ENCODE measurements at places on chromosomes 3 and 15.

GRCh38 chr3:159727506-159727905, 261.1 kb upstream of the IL12A start:
- no peak for DNase-seq

DNA sequence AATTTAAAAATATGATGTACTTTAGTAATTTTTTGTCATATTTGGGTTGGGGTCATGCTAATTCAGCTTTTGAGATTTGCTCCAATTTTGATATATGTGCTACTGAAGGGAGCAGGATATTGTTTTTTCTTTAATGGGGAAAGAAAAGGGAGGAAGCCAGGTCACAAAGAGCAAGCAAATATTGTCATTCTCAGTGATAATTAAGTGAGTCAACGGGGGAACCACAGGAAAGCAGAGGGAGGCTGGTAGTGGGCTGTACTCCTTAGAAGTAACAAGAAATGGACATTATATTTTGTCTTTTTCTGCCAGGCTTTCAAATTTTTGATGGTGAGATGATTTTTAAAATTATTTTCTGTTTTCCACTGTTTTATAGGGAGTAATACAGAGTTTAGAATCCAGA, 45.6 kb upstream of the NMD3 start:
- no peak for DNase-seq

- no peak for DNase-seq
Measured at GRCh38 chr15:65177901-65178300, 7.2 kb downstream of the CLPX start.

GRCh38 chr3:160163229-160163878, 61.9 kb upstream of the C3orf80 start:
- no peak for DNase-seq

DNA sequence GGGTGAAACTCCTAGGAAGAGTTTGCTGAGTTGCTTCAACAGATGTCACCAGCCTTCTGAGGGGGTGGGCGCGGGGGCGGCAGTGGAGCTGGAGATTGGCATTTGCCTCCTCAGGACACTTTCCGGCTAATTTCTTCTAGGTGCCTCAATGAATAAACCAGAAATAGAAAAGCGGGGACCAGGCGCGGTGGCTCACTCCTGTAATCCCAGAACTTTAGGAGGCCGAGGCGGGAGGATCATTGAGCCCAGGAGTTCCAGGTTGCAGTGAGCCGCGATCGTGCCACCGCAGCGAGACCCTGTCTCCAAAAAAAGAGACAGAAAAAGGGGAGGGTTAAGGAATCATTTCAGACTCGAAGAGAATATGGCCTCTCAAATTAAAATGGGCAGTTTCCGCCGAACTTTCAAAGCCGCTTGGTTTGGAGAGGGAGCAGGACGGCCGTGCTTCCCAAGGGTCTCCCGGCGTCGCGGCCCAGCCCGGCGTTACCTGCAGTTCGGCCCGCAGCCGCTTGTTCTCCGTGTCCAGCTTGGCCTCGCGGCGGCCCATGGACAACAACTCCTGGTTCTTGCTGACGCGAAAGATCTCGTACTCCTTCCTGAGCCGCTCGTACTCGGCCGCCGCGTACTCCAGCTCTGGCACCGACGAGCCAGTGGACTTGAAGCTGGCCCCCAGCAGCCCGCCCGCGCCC, 587 bp downstream of the NPHP3 start:
- DNase-seq: no peak

- DNase-seq: no peak
Measured at GRCh38 chr3:34216711-34217335, 418.4 kb downstream of the PDCD6IP start.

- no peak for DNase-seq
Measured at GRCh38 chr15:84881520-84881830, 3.0 kb upstream of the SLC28A1 start.

DNA sequence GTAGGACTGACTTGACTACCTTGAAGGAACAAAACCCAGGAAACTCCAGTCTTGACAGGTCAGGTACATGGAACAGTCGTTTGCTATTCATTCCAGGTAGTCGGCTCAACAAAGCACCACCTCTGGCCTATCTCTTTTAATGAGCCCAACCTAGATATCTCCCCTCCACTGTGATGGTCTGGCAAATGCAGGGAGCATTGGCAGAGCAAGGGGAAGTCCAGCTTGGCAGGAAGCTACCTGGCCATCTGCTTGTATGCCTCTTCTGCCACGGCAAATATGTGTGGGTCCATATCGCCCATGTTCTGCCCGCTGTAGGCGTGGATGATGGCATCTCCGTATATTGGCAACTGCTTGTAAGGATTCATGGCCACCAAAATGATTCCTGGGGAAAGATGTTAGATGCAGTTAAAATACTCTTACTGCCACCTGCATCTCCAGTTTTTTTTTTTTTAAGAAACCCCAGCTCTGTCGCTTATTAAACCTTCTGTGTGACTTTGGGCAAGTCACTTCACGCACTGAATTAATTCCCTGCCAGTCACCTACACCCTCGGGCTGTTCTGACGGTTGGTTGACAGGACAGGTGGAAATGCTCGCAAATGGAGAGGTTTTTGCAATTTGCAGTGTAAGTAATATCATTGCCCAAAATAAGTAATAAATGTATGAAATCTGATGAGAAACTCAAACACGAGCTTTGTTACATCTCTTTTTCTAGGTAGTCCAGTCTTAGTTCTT, 16.8 kb downstream of the MYO5C start:
- peak; percentile 76 for DNase-seq

GRCh38 chr15:28075573-28075972, 23.5 kb downstream of the OCA2 start:
- DNase-seq: no peak

- DNase-seq: no peak
Measured at GRCh38 chr15:94380798-94381197, 149.4 kb downstream of the MCTP2 start.

DNA sequence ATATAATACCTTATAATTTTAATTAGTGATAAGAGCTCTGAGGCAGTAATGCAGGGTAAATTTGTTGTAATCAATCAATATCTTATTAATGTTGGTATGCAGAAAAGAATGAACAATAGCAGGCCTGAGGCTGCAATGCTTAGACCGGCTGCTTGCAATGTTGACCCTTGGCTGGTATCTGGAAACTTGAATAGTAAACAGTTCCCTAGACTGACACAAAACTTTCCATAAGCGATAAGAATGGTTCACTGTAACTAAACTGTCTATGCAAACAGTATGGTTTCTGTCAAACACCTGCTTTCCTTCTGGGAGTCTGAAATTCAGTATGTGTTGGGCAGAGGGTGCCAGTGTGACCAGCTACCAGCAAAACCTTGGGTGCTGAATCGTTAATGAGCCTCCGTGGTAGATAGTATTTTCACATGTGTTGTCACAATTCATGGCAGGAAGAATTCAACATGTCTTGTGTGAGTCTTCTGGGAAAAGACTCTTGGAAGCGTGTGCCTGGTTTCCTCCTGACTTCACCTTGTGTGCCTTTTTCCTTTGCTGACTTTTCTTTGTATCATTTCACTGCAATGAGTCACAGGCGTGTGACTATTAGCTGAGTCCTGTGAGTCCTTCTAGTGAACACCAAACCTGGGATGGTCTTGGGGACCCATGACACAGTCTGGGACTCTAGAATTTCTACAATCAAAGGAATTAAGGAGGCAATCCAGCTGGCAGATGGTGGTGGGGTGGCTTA, 30.7 kb upstream of the CLRN1 start:
- DNase-seq: no peak

- no peak for DNase-seq
Measured at GRCh38 chr15:25242957-25243799, 195.6 kb downstream of the UBE3A start.

GRCh38 chr3:18233987-18234716, 191.0 kb downstream of the SATB1 start:
- DNase-seq: no peak

GRCh38 chr3:15513116-15513515, 8.4 kb downstream of the COLQ start:
- DNase-seq: no peak

GRCh38 chr3:4656059-4656458, 162.9 kb downstream of the ITPR1 start:
- DNase-seq: no peak

- DNase-seq: no peak
Measured at GRCh38 chr15:98455904-98456303, 192.4 kb upstream of the IGF1R start.

GRCh38 chr3:160224256-160224655, 966 bp upstream of the C3orf80 start:
- DNase-seq: peak; percentile 10

DNA sequence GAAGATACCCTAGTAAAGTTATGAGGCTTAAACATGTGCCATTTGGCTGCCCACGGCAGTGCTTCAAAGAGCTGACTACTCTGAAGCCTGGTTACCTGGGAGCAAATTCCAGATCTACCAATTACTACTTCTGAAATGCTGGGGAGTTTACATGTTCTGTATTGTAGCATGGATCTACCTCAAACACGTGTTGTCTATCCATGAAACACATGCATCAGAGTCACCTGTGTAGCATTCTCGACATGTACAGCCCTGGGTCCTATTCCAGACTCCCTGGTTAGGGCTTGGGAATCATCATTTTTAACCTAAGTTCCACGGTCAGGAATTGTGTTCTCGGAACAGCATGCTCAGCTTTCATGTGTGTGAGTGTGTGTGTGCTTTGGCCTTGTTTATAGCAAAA, 599.3 kb upstream of the MDFIC2 start:
- DNase-seq: no peak

- no peak for DNase-seq
Measured at GRCh38 chr3:128950223-128950938, 43.5 kb downstream of the CFAP92 start.

GRCh38 chr15:36737430-36737891, 158.0 kb downstream of the CDIN1 start:
- DNase-seq: no peak

DNA sequence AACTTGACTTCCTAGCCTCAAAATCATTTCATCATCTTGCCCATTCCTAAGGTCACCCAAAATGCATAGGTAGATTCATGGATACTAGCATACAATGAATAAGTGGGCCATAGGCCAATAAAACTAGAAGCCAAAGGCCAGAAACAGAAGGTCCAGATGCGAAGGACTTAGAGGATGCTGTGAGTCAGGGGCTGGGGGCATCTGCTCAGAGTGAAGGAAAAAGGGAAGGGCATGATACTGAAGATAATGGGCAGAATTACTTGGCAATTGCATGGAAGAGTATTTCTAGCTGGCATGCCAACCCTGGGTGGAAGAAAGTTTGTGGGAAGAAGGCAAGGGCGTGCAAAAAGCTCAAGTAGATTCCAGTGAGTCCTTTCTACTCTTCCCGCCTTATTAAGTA, 27.5 kb downstream of the ILDR1 start:
- no peak for DNase-seq

- DNase-seq: no peak
Measured at GRCh38 chr15:39896101-39896500, 24.0 kb downstream of the GPR176 start.

DNA sequence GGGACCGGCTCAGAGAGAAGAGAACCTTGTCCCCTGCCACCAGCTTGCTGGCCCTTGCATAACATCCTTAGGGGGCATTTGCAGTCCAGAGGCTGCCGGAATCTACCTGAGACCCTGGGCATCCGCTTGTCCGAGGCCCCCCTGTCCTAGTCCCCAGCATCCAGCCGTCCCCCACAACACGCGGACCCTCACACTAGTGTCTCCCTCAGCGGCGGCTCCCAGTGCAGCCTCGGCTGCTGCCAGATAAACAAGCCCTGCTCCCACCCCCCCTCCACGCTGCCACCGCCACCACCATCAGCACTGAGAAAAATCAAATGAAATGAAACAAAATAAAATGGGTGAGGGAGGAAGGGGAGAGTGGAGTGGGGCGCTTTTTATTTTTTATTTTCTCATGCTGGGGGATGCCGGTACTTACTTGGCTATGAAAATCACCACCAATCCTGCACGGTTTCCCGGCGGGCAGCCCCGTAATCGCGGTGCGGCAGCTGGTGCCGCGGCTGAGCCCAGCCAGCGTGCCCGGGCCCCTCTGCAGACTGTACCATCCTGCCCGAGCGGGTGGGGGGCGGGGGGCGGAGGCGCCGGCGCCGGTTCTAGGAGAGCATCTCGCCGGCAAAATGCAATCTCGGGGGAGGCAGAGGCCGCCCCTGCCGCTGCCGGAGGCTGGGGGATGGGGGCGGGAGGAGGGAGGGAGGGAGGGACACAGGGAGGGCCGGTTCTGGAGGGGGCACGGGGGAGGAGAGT, at the start of gene ATP2B2:
Gene ATP2B2 (minus strand): TSS at position 537 of the 741 bp plus-strand sequence. CDS start 56,043 bp downstream, outside the sequence.
- no peak for DNase-seq

GRCh38 chr3:98022978-98023820, 11.9 kb downstream of the GABRR3 start:
- no peak for DNase-seq

Measured in cerebellar nuclear complex (tissue), 1 donor.